GM23338 (cell line): ENCODE measurements at places on chromosomes 4 and X.

DNA sequence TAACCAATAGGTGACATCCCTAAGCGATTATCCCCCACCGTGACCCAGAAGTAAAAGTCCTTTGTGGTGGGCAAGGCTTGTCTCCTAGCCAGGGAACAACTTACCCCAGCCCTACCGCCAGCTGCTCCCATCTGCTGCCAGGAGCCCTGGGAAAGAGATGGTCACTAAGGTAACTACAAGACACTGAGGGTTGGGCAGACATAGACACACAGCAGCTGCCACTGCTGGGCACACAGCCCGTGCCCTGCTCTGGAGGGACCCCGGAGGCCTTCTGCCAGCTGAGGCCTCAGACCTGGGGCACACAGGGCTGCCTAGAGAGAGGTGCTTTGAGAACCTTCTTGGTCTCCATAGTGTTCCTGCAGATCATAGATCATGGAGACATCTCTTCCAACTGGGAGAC lies 53.0 kb upstream of the PROM1 start:
- DNase-seq = no peak

- DNase-seq = no peak
These were observed 139.9 kb downstream of the HDX start for GRCh38 chrX:84362184-84362838.

- no peak for DNase-seq
These were observed 878.7 kb upstream of the TENM3 start for GRCh38 chr4:181364504-181364903.

- DNase-seq = no peak
These were observed 72.6 kb upstream of the PTPN13 start for GRCh38 chr4:86521373-86521969.

DNA sequence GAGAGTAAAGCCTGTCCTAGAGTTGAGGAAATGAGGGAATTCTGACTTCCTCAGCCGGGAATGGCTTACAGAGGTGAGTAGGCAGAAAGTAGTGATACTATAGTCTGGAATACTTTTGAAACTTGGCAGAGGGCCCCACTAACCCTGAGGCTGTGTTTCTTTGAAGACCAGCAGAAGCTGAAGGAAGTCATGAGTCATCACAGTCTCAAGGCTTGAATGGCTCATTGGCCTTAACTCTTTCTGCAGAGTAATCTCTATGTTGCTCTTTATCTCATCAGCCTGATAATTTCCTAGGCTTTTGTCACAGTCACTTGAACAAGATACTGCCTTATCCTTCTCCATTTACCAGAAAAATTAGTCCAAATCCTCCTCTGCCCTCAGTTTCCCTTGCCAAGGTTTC lies 80.8 kb downstream of the ANKRD50 start:
- DNase-seq = no peak

GRCh38 chr4:29559286-29559685 lies 1160.9 kb upstream of the PCDH7 start:
- DNase-seq = no peak

DNA sequence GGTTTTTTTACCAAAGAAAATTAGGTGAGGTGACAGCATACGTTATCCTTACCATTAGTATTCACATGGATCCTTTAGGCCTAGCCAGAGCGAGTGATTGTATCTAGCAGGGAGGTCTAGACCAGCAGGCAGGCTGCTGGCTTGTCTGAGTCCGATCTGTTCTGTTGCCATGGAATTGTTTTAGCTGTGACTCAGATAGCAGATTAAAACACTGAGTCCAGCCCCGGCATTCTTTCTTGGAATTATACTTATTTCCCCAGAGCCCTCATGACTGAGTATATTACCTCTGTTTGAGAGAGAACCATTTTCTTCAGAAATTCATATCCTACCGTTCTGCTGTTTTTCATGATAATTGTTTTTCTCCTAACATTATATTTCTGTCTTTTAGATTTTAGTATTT lies 37.4 kb downstream of the OCRL start:
- DNase-seq = no peak

DNA sequence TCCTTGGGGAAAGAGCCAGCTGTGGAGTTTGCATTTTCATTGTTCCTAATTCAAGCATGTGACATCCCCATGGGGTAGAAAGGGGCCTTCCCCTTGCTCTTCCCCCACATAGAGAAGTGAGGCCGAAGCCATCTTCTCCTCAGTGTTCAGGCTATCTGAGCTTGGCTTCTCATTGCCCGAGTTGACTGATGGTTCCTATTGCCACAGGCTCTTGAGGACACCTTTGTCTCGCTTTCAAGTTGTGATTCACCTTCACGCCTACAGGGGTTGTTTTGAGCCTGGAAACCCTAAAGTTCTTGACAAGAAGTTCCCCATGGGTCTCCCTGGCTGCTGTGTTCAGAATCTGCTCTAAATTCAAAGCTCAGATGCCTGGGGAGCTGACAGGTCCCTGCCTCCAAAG lies 25.0 kb downstream of the CCNQ start:
- DNase-seq = peak; percentile 54

- peak; percentile 8 for DNase-seq
These were observed 60.7 kb upstream of the PLAC1 start for GRCh38 chrX:134718966-134719317.

- DNase-seq = no peak
These were observed 57.5 kb upstream of the SCML1 start for GRCh38 chrX:17679820-17680219.

DNA sequence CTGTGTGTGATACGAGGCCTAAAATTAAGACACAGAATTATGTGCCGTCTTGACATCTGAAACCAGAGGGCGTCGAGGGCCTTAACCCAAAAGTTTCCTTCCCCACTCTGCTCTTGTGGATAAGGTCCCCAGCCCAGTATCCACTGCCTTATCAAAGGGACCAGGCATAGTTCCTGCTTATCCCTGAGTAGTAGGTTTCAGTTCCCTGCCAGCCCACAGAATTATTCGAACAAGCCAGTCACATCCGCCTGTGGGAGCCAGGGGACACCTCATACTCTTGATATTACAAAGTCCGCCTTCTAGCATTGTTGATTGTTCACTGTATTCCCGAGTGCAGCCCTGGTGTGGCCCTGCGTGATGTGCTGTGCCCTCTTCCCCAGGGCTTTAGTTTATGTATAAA lies 5.4 kb upstream of the MMRN1 start:
- no peak for DNase-seq

DNA sequence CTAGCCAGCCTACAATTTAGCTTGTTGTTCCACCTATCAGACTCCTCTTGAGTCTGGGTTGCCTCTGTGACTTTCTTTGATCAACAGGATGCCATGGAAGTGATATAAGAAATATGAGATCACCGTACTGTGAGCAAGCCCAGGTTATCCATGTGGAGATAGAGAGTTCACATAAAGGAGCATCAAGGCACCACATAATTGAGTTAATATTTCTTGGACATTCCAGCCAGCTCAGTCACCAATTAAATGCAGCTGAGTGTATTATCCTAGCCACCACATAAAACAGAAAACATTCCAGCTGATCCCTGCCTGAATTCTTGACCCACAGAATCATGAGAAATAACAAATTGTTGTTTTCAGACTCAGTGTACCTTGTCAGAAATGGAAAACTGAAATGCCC lies 253.6 kb downstream of the PPP1R2C start:
- DNase-seq = no peak

- DNase-seq = peak; percentile 96
These were observed 46.4 kb downstream of the ASMT start for GRCh38 chrX:1661048-1661921.

- DNase-seq = no peak
These were observed 44.2 kb downstream of the SH3RF1 start for GRCh38 chr4:169226565-169226964.

GRCh38 chrX:108732630-108733321 lies 3.6 kb downstream of the IRS4 start:
- peak; percentile 52 for DNase-seq

- DNase-seq = peak; percentile 83
These were observed 110.1 kb downstream of the LARP7 start for GRCh38 chr4:112747036-112747435.

- no peak for DNase-seq
These were observed 72.1 kb downstream of the PARM1 start for GRCh38 chr4:75004755-75005668.

- DNase-seq = no peak
These were observed 67.0 kb downstream of the TRMT44 start for GRCh38 chr4:8507624-8508023.

- peak; percentile 54 for DNase-seq
These were observed 188.2 kb upstream of the NRK start for GRCh38 chrX:105634180-105634579.

GRCh38 chrX:108121291-108121690 lies 29.7 kb downstream of the ATG4A start:
- DNase-seq = no peak

GRCh38 chr4:138113819-138114400 lies 128.2 kb downstream of the SLC7A11 start:
- no peak for DNase-seq

GRCh38 chr4:79763486-79764075 lies 309.4 kb downstream of the ANTXR2 start:
- peak; percentile 18 for DNase-seq

GRCh38 chrX:38820751-38821150 lies 19.5 kb downstream of the MID1IP1 start:
- no peak for DNase-seq

GRCh38 chr4:109216085-109216696 lies 86.3 kb downstream of the COL25A1 start:
- DNase-seq = no peak

GRCh38 chr4:15982842-15983524 lies 20.0 kb upstream of the FGFBP2 start:
- no peak for DNase-seq

- DNase-seq = peak; percentile 36
These were observed at the start of gene RAB9B for GRCh38 chrX:103831803-103832544. Gene RAB9B, minus strand, starts transcription at chrX:103832257. Its CDS starts 6,473 bp downstream, at chrX:103825784.

DNA sequence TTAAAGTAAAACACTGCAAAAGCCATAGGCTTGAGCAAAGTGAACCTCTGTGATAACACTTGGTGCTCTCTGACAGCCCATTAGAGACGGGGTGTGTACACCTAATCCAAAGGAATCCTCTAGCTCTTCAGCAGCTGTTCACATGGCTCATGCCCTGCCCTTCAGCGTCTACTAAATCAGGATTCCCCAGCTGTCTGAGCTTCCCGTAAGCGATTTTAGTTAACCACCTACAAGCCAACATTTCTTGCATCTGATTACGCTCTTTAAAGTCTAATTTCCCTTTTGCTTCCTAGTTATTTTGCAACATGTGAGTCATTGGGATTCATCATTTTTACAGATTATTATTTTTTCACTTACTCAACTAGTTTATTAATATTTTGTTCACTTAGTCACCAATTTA lies 6.5 kb downstream of the DMD start:
- DNase-seq = no peak

DNA sequence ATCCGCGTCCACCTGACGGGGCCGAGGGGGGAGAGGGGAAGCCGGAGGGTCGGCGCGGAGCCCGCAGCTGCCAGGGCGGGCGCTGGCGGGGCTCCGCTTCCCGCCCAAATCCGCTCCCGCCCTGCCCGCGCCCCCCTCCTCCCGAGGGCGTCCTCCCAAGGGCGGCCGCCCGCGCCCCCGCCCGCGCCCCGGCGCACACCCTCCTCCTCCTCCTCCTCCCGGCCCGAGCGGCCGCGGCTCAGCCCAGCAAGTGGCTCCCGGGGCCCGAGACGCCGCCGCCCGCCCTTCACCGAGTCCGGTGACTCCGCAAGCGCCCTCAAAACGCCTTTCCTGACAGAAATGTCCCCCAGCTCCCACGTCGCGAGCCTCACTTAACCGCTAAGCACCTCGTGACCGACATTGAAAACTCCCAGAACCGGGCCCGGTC lies 487 bp downstream of the HMGB2 start:
- peak; percentile 58 for DNase-seq

DNA sequence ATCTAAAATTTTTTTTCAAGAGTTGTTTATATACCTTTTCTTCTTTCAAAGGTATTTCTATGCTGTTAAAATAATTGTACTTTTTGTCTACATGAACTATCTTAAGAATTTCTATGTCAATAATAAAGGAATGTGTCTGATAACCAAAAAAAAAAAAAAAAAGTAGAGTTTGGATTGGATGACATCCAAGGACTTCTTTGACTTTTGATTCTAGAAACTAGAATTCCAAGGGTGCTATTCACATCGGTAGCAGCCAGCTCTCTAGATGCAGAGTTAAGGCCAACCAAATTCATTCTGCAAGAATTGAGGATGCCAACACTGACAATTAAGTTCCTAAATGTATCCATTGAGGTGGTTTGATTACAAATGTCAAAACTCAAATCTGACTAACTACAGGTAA lies 42.0 kb upstream of the PRKG2 start:
- DNase-seq = no peak

GRCh38 chr4:148376151-148376550 lies 66.1 kb downstream of the NR3C2 start:
- DNase-seq = no peak

DNA sequence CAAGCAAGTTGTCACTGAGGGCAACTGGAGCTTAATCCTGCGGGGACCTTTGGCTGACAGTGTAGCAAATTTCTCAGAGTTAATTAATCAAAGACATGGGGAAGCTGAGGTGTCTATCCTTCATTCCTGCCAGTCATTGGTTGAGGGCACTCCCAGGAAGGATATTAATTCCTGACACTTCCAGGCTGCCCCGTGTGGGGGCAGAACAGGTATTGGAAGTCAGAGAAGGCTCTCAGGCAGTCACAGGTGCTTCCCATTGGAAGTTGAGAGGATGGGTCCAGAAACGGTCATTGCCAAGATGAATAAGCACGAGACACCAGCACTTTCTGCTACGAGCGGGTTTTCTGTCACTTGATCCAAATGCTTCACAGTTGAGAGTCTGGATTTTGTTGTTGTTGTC lies 29.1 kb upstream of the CD38 start:
- DNase-seq = peak; percentile 43

GRCh38 chr4:182917182-182918043 lies at the start of gene DCTD:
Gene DCTD, minus strand, starts transcription at chr4:182917386. Its CDS starts 1,818 bp downstream, at chr4:182915568.
- DNase-seq = peak; percentile 87

GRCh38 chr4:93394545-93395081 lies 433.9 kb upstream of the ATOH1 start:
- DNase-seq = no peak

DNA sequence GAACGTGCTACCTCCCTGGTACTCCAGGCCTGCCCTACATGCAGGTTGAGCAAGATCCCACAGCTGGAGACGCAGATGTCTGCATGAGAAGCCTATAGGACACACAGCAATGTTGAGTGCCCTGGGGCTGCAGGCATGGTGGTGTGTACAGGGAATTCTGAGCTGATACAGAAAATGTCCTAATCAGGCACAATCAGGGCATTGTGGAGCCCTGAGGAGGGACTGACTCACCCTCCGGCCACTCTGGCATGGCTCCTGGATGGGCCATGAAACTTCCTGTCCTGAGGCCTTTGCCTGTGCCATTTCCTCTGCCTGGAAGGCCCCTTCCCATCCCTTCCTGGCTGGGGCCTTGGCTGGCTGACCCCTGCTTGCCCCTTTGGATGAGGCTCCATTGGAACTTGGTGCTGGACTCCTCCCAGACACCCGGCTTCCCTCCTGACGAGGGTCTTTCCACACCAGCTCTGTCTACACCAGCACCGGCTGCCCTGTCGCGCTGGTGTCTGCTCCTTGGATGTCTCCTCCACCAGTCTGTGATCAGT lies 16.7 kb upstream of the AFAP1 start:
- no peak for DNase-seq

DNA sequence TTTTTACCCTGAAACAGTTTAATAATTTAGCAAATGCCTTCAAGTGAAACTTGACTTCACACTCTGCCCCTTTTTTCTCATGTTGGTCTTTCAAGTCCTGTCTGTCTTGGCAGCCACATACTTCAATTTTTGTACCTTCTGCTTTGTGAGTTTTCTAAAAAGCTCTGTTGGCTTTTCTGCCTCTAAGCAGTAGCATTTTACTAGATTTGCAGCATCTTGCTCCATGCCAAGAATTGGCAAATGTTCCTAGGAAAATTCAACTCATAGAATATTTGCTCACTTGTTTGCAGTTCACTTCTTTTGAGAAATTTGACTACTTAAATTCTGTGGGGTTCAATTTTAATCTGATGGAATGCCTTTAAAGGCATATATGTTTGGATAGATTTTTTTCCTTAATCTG lies 59.2 kb downstream of the FAM47A start:
- DNase-seq = no peak
